Ovary (tissue), 10 donors: ENCODE measurements at places on chromosomes 16 and 17.

DNA sequence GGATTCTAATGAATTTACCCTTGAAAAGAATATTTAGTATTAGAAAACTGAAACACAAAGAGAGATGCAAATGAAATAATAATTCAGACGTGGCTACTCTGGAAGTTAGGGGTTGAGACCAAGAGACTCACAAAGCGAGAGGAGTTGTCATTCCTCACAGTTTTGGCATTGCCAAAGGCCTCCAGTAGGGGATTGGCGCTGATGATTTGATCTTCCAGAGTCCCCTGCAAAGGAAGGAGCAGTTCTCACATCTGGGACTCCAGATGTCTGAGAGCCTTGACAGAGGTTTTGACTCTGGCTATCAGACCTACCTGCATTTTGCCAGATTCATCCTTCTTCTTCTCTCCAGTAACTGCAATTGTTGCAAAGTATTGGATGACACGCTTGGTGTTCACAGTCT is 6.6 kb downstream of the MYH8 start:
- no peak for DNase-seq

DNA sequence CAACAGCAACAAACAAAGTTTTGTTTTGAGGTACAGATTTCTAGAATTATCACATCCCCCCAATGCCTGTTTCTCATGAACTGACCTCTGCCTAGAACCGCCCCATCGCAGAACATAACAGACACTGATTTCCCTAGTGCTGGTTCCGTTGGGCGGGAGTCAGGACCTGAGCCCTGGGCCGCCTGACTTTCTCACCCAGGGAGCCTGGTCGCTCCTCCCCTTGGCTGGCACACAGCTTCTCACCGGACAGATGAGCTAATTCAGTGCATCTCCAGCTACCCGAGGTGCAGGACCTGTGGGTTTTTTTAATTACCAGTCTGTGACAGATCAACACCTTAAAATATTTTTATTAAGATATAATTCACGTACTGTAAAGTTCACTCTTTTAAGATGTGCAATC is 20.1 kb upstream of the RPL38 start:
- no peak for DNase-seq

DNA sequence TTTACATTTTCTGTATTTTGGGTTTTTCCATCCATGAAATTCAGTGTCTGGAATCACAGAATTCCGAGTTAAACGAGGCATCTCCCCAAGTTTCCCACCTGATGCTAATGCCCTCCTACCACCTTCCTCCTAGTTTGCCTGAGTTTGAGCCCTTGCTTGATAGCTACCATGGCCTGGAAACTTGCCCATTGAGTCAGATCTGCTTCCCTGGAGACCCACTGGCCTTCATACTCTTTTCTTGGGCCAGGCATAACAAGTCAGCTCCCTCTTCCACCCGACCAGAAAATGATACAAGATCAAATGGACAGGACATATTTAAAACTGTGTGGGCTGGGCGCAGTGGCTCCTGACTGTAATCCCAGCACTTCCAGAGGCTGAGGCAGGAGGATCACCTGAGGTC is 10.2 kb downstream of the SETD1A start:
- no peak for DNase-seq

GRCh38 chr16:48446534-48446920 is 61.3 kb upstream of the SIAH1 start:
- DNase-seq, result no peak

- no peak for DNase-seq
Observed at GRCh38 chr17:35239823-35240222, 3.0 kb upstream of the SLFN5 start.

GRCh38 chr17:45230787-45231480 is 9.2 kb downstream of the FMNL1 start:
- no peak for DNase-seq

GRCh38 chr16:29684679-29685078 is 5.7 kb downstream of the QPRT start:
- DNase-seq, result no peak
